CD4-positive, alpha-beta T cell treated with Interleukin-15 for 4 hours (primary cell): ENCODE measurements at places on chromosomes 11 and 22.

- no peak for DNase-seq
Observed at GRCh38 chr11:122714004-122714403, 58.5 kb downstream of the UBASH3B start.

GRCh38 chr11:35090125-35090524 is 48.8 kb upstream of the CD44 start:
- no peak for DNase-seq

DNA sequence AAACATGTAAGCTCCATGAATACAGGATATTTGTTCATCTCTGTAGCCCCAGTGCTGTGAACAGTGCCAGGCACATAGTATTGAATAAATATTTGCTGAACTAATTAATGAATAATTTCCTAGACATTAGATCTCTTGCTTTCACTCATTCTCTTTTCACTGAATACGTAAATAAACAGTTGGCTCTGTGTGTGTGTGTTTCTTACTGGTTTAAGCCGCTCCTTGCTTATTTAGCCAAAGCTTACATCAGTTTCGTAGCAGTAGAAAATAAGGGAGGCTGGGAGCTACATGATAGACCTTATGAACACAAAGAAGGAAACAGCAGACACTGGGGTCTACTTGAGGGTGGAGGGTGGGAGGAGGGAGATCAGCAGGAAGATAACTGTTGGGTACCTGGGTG is 17.2 kb downstream of the KREMEN1 start:
- no peak for DNase-seq

GRCh38 chr11:58505849-58506248 is 2.1 kb downstream of the OR5B21 start:
- DNase-seq: no peak

DNA sequence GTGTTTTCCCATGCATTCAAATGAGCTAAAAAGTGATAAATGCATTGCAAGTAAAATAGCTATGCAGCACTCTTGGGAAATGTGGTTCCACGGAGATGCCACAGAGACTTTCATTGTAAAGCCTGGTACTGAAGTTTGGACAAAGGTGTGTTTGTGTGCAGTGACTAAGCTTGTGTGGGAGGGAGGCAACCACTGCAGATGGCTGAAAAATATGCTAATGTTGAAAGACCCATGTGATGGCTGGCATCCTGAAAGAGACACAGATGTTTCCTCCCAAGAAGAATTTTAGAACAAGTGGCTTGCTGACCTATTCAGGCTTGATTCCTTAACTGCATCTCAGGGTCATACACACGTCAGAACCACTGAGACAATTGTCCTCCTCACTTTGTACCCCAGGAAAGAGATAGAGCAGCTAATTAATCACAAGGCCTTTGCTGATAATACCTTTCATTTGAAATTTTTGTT is 73.8 kb downstream of the FAM76B start:
- DNase-seq: peak; percentile 54

GRCh38 chr11:12362857-12363256 is 14.5 kb upstream of the PARVA start:
- peak; percentile 10 for DNase-seq

GRCh38 chr22:47307822-47308221 is 545.4 kb downstream of the TBC1D22A start:
- no peak for DNase-seq

- no peak for DNase-seq
Observed at GRCh38 chr11:924406-925157, 1.1 kb upstream of the AP2A2 start.

DNA sequence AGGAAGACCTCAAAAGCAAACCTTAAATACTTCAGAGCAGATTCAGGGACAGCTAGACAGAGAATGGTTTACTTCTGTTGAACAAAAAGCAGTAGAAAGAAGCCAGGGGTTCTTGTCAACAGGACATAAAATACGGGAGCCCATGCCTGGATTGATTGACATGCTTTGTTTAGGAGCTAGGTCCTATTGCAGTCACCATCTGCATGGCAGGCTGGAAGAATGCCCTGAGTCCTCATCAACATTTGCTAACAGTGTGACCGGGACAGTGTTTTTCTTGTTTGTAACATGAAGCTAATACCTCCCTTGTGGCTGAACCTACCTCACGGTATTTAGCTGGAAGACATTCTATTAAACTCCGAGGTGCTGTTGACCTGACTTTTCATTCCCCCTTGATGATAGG is 225.4 kb downstream of the NTM start:
- no peak for DNase-seq

DNA sequence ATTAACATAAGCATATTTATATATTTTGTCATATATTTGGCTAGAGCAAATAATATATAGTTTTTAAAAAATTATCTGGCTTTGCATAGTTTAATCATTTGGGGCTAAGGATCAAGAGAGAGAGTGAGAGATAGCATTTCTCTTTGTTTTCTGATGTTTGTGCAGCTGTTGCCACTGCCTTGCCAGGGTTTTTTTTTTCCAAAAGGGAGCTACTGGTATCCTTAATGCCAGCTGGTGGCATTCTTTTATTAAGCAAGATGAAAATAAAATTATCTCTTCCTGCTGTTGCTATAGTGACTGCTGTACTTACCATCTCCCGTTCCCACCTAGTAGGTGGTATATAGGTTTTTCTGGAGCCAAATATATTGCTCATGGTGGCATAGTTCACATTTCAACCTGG is 793.3 kb upstream of the ARHGAP42 start:
- DNase-seq: no peak

- DNase-seq: no peak
Observed at GRCh38 chr11:44357711-44358110, 47.8 kb upstream of the ALX4 start.

GRCh38 chr11:19502691-19503253 is 209.9 kb upstream of the NAV2 start:
- DNase-seq: no peak

DNA sequence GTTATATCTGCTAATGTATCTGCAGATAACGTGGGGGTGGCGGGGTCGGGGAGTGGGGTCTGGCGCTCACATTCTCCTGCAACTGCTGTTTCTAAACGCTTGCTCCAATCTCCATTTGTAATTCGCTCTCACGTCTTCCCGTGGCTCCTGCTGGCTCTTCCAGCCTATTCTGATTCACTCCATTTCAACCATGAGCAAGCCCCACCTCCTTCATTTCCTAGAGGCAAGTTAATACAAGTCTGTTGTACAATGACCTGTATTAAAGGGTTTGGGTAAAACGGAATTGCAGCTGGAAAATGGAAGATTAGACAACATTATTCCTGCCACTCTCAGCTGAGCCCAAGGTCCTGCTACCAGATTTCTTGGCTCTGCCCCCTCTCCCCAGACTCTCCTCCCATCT is 132.3 kb downstream of the CSNK2A3 start:
- no peak for DNase-seq

GRCh38 chr11:11416502-11416901 is 63.5 kb upstream of the CSNK2A3 start:
- no peak for DNase-seq

DNA sequence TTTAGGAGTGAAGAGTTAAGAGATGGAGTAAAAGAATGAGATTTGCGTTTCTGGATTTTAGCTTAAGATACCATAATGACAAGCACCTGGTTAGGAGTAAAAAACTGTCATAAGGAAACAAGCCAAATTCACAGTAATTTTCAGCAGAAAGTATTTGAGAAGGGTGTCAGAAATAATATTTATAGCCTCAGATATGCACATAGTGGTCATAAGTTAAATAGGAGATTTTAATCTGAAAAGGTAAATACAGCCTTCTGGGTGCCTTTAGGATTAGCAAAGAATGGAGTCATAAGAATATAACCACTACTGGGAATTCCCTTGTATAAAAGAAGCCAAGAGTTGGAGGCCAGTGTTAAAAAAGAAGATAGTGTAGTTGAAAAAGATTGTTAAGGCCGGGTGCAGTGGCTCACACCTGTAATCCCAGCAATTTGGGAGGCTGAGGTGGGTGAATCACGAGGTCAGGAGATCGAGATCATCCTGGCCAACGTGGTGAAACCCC is 160.1 kb downstream of the SWAP70 start:
- DNase-seq: no peak

- DNase-seq: peak; percentile 75
Observed at GRCh38 chr11:62652161-62653006, 718 bp downstream of the INTS5 start.

- no peak for DNase-seq
Observed at GRCh38 chr22:39806109-39806508, 87.5 kb downstream of the ENTHD1 start.

DNA sequence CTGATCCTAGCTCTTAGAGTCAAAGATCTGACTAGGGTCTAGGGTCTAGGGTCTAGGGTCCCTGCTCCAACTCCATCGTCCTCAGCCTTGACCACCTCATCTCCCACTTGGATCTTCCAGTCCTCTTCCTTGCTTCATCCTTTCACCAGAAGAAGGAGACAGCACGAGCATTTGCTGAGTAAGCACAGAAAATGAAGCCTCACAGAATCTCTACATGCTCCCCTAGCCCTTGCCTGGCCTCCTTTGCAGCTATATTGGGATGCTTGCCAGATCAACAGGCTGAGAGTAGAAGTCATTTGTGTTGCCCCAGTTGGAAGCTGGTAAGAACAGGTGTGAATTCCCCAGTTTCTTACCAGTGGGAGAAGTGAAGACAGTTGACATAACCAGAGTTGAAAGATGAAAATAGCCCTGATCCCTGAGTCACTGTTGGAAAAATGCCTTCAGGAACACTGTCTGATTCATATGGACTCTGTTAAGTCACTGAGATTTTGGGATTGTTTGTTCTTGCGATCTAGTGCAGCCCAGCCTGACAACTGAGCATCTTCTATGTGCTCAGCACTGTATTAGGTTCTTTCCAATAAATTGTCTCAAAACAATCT is 552.5 kb downstream of the INSC start:
- no peak for DNase-seq

GRCh38 chr11:59403546-59403945 is 22.7 kb downstream of the OR5A2 start:
- DNase-seq: no peak

DNA sequence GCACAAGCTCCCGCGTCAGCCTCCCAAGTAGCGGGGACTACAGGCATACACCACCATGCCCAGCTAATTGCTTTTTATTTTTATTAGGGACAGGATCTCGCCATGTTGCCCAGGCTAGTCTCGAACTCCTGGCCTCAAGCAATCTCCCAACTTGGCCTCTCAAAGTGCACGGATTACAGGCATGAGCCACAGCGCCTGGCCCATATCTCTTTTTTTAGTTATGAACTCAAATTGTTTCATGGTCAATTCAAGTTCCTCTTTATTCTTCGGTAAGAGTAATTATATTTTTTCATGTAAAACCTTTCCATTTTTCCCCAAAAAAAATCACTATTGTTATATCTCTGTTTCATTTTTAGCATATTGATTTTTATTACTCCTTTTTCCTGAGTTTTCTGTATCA is 25.5 kb downstream of the FCHSD2 start:
- DNase-seq: no peak

- no peak for DNase-seq
Observed at GRCh38 chr11:131712897-131713296, 342.5 kb downstream of the NTM start.

DNA sequence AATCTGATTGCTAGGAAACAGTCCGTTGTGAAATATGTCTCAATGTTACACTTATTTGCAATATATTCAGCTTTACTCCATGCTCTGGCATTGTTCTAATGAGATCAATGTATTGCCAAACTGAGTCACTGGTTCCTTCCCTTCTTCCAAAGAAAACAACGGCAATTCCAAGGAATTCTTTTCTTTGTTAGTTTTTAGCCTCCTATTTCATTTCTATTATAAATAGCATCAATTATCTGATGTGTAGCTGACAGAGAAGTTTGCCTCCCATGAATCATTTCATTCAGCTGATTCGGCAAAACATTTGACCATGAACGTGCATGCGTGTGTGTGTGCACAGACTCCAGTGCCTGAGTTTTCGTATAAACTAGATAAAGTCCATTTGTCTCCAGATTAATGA is 346.8 kb downstream of the ETS1 start:
- no peak for DNase-seq

DNA sequence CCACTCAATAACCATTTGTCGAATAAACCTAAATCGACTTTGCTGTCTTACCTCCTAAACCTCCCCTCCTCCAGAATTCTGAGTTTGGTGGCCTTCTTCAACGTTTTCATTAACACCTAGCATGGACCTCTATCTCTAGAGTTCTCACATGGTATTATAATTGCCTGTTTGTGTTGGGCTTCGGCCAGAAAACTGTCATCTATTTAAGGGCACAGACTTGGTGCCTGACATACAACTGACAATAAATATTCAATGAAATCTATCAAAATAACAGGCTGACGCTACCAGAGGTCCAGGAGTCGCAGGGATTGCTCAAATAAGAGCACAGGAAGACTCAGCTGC is 687 bp downstream of the ALKBH8 start:
- no peak for DNase-seq

GRCh38 chr22:50281957-50282356 is 11.8 kb upstream of the MAPK11 start:
- DNase-seq: no peak

DNA sequence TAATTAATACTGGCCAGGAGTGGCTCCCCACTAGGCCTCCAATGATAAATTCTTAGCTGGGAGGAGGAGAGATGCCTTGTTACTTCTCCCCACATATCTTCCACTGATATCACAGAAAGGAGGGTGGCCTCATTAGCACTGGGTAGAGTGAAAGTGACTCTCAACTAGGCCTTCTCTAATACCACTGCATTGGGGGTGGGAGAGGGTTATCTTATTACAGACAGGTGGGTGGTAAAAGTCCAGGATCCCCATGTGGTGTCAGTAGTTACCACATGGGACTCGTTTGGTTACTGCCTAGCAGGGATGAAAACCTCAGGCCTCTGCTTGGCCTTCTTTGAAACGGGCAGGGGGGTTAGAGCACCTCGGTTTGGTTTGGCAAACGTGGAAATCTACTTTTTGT is 167.3 kb downstream of the UVRAG start:
- DNase-seq: no peak

- no peak for DNase-seq
Observed at GRCh38 chr11:86670911-86671310, 1.5 kb downstream of the ME3 start.

GRCh38 chr11:92123540-92123939 is 101.1 kb upstream of the FAT3 start:
- no peak for DNase-seq

- no peak for DNase-seq
Observed at GRCh38 chr11:44788536-44789261, 61.9 kb downstream of the TSPAN18 start.

DNA sequence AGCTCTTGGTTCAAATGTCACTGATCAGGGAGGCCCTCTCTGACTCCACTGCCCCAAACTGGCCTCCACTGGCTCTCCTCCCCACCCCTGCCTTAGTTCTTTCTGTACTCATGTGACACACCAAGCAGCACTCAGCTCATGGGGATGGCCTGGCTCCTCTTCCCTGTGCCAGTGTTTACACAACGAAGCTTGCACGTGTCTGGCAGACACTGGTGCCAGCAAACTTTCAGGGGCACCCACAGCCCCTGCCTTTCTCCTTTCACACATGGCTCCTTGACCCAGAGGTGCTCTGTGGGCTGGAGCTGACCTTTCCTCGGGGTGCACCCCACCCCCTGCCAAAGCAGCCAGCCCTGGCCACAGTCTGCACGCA is 37.6 kb upstream of the PARVG start:
- DNase-seq: no peak
